Ovary (tissue), 10 donors: ENCODE measurements at places on chromosomes 2 and 18.

GRCh38 chr2:241018051-241018891 is 19.9 kb downstream of the SNED1 start:
- no peak overlapping the region for H3K4me3 ChIP-seq
- H3K27ac ChIP-seq = no peak overlapping the region
- no peak for DNase-seq
- no peaks in the 10 kb centered on the region for H3K27me3 ChIP-seq

GRCh38 chr2:105376010-105376409 is 22.8 kb downstream of the FHL2 start:
- H3K4me3 ChIP-seq = no peak overlapping the region
- DNase-seq = no peak
- peaks cover 55% of the 10 kb centered on the region for H3K4me1 ChIP-seq
- no peaks in the 10 kb centered on the region for H3K27me3 ChIP-seq
- peak overlapping the region; percentile 79 for H3K27ac ChIP-seq

- H3K36me3 ChIP-seq = no peaks in the 10 kb centered on the region
- no peak overlapping the region for H3K27ac ChIP-seq
- no peaks in the 10 kb centered on the region for H3K4me1 ChIP-seq
- DNase-seq = no peak
These were observed 10.8 kb downstream of the TMEM18 start for GRCh38 chr2:666441-666840.

DNA sequence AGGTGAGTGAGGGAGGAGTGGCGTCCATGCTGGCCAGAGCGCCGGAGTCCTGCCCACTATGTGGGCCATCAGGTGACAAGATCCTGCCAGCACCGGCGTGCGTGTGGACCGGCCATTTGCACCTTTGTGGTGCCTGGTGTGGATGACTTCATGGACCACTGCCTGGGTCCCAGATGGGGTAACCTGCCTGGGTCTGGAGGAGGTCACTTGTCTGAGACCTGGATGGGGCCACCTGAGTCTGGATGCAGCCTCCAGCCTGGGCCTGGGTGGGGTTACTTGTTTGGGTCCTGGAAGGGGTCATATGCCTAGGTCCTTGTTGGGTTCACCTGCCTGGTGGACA is 299.6 kb downstream of the NDUFA10 start:
- no peak overlapping the region for H3K27ac ChIP-seq
- no peaks in the 10 kb centered on the region for H3K36me3 ChIP-seq
- no peak for DNase-seq
- no peaks in the 10 kb centered on the region for H3K4me1 ChIP-seq
- no peak overlapping the region for H3K4me3 ChIP-seq
- H3K27me3 ChIP-seq = no peaks in the 10 kb centered on the region

DNA sequence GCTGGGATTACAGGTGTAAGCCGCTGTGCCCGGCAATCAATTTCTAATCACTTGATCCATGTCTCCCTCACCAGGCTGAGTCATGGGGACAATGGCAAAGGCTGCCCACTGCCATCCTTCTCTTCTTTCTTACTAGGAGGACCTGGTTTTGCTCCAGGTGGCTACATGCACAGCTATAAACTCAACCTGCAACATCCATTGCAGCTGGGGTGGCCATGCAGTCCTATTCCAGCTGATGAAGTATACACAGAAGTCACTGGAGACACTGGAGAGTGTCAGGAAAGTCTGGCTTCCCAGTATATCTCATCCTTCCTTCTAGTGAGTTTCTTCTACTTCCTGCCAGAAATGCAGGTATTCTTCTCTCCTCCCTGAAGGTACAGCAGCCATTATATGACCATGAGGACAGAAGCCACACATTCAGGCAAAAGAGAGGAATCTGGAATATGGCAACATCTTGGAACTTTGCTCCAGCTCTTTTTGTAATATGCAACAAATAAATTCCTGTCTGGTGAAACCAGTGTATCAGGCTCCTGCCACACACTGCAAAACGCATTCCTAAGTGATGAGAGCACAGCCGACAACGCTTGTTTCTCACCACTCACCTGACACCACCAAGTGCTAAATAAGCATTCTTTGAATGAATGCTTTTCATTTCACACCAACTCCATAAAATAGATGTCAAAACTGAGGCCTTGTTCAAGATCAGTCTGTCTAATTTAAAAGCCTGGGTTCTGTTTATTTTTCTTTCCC is 32.3 kb downstream of the SCTR start:
- no peak overlapping the region for H3K4me3 ChIP-seq
- H3K4me1 ChIP-seq = no peaks in the 10 kb centered on the region
- no peak overlapping the region for H3K27ac ChIP-seq
- H3K36me3 ChIP-seq = no peaks in the 10 kb centered on the region

- H3K27me3 ChIP-seq = no peaks in the 10 kb centered on the region
- no peaks in the 10 kb centered on the region for H3K4me1 ChIP-seq
- H3K36me3 ChIP-seq = no peaks in the 10 kb centered on the region
- no peak for DNase-seq
- H3K27ac ChIP-seq = no peak overlapping the region
- no peak overlapping the region for H3K4me3 ChIP-seq
These were observed 74.5 kb downstream of the MIB1 start for GRCh38 chr18:21815101-21815500.

GRCh38 chr2:222903234-222904220 is 42.7 kb downstream of the ACSL3 start:
- no peaks in the 10 kb centered on the region for H3K36me3 ChIP-seq
- H3K4me3 ChIP-seq = no peak overlapping the region
- H3K27me3 ChIP-seq = no peaks in the 10 kb centered on the region

- H3K27me3 ChIP-seq = no peaks in the 10 kb centered on the region
- no peaks in the 10 kb centered on the region for H3K36me3 ChIP-seq
- H3K4me1 ChIP-seq = no peaks in the 10 kb centered on the region
- no peak for DNase-seq
These were observed 570.5 kb upstream of the SOX11 start for GRCh38 chr2:5121642-5122041.
